ENCODE measurements at places on chromosomes 7 and 10.

DNA sequence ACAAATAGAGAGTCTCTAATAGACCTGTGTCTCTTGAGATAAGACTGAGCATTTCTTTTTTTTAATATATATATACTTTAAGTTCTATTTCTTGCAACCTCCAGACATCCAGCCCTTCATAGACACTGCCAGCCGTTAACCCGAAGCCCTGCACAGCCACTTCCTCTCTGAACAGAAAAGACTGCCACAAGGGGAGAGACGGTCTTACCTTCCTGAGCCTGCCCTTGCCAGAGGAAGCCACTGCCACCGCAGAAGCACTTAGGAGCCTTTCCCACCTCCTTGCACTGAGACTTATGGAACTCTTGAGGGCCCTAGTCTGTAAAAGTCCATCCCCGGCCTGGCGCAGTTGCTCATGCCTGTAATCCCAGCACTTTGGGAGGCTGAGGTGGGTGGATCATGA, 31.8 kb upstream of the PRSS1 start:
- DNase-seq, result no peak

- DNase-seq, result no peak
Measured at GRCh38 chr7:55211726-55212125, 153.4 kb upstream of the LANCL2 start.

DNA sequence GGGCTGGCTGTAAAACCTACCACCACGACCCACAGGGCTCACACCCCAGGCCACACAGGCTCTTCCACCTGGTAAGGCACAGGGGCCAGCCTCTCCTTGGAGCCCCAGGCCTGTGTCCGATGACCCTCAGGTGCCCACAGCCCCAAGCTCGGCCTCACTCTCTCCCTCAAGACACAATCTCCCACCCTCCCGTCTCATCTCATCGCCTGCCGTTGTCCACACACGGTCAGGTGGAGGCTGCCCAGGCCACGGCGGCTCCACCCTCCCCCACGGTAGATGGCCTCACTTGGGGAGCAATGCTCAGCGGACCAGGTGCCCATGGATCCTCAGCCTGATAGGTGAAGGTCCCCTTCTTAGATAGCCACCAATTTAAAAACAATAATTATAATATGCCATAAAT, 8.7 kb upstream of the UTF1 start:
- no peak for DNase-seq

GRCh38 chr7:155974186-155974897, 162.1 kb upstream of the SHH start:
- DNase-seq, result no peak

All from GM18507 (cell line).